ENCODE measurements at places on chromosomes 13 and 19.
A peak's percentile ranks its signal among the peaks of the same experiment; 100 is the strongest.

- DNase-seq = peak; percentile 27
These were observed 294.8 kb downstream of the TSHZ3 start for GRCh38 chr19:31054430-31054829.

GRCh38 chr19:13011653-13012389 is 16.5 kb downstream of the NFIX start:
- DNase-seq = no peak

GRCh38 chr13:113796211-113796963 is 37.4 kb downstream of the TMEM255B start:
- no peak for DNase-seq

DNA sequence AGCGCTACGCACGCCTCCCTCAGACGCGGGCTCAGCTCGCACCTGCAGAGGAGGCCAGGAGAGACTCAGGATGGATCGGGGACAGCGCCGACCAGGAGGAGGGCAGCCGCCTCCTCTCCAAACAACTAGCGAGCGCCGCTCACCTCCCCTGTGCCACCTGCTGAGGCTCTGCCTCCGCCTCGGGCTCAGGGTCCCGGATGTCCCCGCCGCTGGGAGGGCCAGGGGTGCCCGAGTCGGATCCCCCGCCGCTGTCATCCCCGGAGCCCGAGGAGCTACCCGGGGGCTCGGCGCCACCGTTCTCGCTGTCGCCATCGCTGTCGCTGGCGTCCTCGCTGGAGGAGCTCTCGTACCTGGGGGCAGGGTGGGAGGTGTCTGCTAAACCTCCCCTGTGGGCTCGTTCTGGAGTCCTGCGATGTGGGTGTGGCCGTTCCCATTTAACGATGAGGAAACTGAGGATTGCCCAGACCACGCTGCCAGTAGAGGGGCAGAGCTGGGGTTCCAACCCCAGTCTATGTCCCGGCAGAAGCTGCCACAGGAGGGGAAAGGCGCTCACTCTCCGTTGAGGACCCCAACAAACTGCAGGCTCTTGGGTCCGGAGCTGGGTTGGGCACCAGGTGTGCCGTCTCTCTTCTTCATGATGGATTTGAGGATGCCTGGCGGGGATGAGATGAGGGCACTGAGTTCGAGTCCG is 9.2 kb downstream of the KANK3 start:
- no peak for DNase-seq

DNA sequence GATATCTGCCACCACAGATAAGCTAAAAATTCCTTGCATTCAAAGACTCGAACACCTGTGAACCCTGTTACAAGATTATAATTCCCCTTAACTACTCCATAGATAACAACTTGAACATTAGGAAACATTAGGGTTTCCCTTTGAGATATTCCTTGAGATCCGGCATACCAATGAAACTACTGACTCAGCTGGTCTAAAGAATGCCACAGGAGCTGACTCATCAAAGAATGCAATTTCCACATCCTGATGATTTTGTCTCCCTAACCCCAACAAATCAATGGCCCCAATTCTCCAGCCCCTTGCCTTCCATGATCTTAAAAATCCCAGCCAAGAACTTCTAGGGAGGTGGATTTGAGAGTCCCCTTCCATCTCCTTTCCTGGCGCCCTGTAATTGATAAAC is 35.6 kb upstream of the ZNF599 start:
- no peak for DNase-seq

- DNase-seq = no peak
These were observed 383.4 kb downstream of the EFNB2 start for GRCh38 chr13:106152047-106152446.

- DNase-seq = peak; percentile 39
These were observed 40.4 kb downstream of the LRCH1 start for GRCh38 chr13:46593398-46593797.

- no peak for DNase-seq
These were observed 125.0 kb downstream of the STK24 start for GRCh38 chr13:98451676-98452470.

- DNase-seq = no peak
These were observed 424.5 kb downstream of the PCDH9 start for GRCh38 chr13:66805657-66806056.

GRCh38 chr19:45477186-45477585 is 9.4 kb downstream of the FOSB start:
- no peak for DNase-seq

- DNase-seq = no peak
These were observed 26.3 kb downstream of the EPS15L1 start for GRCh38 chr19:16445238-16446107.

- no peak for DNase-seq
These were observed 1096.8 kb upstream of the PCDH20 start for GRCh38 chr13:62512194-62513141.

DNA sequence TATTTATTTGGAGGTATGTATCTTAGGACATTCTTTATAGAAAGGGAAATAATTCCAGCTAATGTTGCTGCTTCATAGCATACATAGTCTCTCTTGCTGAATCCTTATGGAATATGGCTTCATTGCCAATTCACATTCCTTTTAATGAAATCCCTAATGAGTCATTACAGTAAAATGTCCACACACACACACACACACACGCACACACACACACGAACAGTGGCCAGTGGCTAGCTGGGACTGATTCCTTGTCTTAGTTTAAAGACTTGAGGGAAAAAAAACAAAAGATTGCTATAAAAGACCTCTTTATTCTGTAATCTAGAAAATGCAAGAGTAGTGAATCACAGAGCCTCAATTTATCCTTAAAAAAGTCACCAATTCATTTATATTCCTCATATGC is 301.6 kb downstream of the SLITRK6 start:
- no peak for DNase-seq

DNA sequence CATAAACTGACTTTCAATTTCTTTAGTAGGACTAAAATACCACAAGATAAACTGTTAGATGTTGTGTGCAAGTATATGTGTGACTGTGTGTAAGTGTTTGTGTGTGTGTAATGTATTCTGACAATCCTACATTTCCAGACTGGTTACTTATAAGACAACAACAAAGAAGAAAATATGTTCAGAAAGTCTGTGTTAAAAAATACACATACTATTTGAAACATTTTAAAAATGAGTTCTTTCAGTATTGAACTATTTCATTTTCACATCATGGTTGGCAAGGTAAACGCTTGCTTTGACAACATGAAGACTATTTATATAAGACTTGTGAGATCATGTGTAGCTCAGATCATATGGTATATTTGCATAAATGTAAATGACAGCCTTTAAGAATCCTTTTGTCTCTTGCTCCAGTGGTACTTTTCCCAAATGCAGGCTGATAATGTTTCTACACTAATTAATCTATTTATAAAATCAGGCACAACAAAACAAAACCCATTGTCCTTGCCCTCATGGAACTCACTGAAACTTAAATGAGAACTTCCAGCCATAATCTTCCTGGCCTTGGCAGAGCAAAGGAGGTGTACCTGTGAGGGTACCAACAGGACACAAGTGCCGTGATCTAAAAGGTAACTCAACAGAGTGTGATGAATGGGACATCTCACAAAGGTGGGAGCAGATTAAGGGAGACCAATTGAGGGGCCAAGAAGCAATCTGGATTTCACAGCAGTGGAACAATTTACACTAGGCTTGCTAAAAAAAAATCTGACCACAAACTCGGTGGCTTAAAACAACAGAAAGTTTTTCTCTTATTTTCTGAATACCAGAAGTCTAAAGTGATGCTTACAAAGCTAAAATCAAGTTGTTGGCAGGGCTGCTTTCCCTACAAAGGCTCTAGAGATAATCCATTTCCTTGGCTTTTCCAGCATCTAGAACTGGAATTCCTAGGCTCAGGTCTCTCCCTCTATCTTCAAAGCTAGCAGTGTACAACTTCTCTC is 349.0 kb downstream of the TBC1D4 start:
- no peak for DNase-seq

GRCh38 chr19:13817018-13817614 is 21.9 kb downstream of the ZSWIM4 start:
- DNase-seq = no peak

All from stimulated activated CD4-positive, alpha-beta T cell treated with anti-CD3 and anti-CD28 coated beads, Interleukin-15, amount 100 ng/mL, for 48 hours (primary cell).